ENCODE measurements at places on chromosomes 12 and 14.

DNA sequence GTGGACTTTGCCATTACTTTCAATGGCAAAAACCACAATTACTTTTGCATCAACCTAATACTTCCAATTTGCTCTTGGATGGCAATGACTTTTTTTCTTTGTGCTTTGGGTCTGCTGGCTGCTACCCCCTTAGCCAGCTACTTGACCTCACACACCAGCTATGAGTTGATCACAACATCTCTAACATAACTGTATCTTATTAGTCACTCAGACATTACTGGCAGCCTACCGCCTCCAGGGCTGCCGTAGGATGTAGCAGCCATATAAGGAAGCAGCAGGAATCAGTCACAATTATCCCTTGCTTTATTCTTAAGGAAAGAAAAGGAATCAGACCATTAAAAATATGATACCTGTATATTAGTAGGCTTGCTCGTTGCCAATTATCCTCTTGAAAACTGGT, 260.5 kb downstream of the ADAMTS20 start:
- DNase-seq, result no peak

- no peak for DNase-seq
Measured at GRCh38 chr12:116459916-116460663, 99.1 kb upstream of the MAP1LC3B2 start.

DNA sequence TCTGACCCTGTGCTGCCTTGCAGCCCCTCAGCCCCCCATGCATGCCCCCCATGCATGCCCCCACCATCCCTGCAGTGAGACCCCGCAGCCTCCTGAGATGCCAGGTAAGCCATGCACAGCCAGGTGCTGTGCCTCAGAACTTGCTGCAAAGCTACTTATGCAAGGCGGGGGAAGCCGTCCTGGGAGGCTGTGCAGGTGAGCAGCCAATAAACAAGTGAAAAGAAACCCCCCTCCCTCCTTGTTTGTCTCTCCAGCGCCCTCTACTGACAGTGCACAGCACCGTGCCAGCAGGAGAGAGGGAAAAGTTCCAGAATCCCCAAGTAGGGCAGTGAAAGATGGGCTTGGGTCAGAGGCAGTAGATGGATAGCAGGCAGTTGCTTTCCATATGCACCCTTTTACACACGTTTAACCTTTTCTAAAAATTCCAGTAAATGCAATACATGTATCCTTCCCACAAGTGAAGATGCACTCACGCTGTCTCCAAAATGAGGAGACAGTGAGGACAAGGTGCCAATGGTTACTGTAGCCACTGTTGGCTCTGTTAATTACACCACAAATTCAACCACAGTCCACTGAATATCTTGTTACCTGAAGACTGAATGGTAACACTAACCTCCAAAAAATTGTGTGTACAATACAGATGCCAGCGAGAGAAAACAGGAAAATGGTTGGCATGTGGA, 18.0 kb downstream of the TNFAIP2 start:
- DNase-seq, result no peak

DNA sequence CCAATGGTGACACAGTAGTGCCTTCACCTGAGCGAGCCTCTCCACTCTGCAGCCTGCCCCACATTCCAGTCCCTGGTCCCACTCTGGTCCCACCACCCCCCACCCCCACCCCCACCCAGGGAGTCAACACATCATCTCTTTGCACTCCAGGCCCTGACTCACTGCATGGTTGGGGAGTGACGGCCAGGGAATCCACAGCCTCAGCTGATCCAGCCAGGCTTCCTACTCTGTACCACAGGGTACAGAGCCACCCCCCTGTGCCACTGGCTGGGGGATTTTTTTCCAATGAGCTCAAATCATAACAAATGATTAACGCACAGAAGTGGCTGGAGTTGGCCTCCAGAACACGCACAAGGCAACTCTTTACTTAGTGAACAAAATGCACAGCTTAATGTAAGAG, 233.7 kb downstream of the NTF3 start:
- no peak for DNase-seq

DNA sequence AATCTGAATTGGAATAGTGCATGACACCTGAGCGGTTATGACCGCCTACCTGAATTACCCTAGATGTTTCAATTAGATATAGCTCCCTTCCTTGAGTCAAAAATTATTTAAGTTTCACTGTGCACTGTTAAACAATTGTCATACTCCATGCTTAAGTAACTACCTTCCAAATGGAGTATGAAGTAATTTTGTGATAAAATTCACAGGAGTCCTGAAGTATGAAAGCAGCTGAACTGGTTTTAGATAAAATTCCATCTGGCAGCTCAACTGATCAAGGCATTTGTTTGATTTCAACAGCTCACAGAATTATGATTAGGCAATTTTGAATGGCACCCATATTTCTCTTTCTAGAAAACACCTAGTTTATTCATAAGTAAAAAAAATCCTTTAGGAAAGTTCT, 19.5 kb downstream of the PRICKLE1 start:
- DNase-seq, result no peak

DNA sequence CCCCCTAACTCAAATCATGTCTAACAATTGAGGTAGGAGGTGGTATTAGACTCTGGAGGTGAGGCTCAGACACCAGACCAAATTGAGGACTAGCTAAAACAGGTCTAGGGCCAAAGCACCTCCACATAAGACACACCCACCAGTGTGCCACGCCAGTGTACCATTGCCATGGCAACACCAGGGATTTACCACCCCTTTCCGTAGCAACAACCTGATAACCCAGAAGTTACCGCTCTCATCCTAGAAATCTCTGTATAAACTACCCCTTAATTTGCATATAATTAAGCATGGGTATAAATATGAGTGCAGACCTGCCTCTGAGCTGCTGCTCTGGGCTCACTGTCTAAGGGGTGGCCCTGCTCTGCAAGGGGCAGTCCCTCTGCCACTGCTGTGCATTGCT, 57.4 kb upstream of the PPP2R5C start:
- DNase-seq, result no peak

- DNase-seq, result no peak
Measured at GRCh38 chr14:39863441-39863840, 431.2 kb upstream of the FBXO33 start.

DNA sequence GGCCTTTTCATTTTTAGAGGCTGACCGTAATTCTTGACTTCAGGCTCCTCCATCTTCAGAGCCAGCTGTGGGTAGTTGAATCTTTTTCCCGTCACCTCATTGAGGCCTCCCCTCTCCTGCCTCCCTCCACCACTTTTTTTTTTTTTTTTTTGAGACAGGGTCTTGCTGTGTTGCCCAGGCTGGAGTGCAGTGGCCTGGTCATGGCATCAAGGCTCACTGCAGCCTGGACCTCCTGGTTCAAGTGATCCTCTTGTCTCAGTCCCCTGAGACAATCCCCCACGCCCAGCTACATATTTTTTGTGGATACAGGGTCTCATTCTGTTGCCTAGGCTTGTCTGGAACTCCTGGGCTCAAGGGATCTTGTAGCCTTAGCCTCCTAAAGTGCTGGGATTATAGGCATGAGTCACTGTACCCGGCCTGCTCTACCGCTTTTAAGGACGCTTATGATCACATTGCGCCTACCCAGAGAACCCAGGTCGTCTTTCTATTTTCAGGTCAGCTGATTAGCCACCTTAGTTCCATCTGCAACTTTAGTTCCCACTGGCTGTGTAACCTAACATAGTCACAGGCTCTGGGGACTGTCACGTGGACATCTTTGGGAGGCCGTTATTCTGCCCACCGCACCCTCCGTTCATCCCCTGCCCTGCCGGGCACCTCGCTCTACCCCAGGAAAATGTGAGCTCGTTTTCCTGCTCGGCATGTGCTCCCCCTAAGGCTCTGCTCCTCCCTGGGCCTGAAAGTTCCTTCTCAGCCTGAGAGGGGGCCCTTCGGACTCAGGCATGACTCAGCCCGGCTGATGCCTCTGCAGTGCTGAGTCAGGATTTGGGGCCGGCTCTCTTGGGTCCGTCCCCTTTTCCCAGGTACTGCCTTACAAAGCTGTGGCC, 13.4 kb downstream of the TNFAIP2 start:
- no peak for DNase-seq

DNA sequence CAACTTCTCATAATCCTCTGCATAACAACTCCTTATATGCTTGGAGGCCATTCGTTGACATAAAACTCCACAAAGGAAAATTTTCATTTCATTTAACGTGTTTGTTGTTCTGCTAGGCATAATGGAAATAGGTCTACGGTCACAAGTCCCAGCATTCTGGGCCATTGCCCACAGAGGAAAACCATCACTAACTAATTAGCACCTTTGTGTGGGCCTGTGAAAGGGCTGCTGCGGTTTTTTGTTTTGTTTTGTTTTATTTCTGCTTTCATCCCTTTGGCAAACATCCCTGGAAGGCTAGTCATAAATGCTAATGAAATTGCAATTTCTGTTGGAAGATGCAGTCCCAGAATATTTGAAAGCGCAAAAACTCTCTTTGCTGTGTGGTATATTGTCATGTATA, 180.3 kb downstream of the RMST start:
- DNase-seq, result no peak

DNA sequence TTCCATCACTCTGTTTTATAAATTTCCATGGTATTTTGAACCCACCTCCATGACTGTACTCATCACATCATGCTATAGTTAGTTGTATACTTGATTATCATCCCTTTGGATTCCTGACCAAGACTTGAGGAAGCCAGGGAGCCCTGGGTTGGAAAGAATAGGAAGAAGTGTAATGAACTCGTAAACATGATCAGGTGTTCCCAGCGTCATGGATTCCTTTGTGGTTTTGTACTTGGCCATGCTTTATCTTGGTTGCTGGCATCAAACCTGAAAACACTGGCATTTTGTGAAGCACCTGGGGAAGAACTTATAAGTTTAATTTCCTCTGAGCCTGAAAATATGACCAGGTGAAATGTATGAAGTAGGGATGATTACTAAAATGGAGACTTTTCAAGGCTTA, 76.4 kb downstream of the CHST11 start:
- no peak for DNase-seq

DNA sequence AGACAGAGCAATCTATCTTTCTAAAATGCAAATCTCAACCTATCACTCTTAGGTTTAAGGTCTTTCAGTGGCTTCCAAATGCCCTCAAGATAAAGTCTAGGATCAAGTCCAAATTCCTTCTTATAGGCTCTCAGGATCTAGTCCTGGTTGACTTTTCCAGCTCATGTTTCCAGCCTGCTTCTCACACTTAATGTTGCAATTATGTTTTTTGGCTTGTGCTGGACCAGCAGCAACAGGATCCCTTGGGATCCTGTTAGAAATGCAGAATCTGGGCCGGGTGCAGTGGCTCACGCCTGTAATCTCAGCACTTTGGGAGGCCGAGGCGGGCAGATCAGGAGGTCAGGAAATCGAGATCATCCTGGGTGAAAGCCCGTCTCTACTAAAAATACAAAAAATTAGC, 10.6 kb downstream of the GPR33 start:
- no peak for DNase-seq

DNA sequence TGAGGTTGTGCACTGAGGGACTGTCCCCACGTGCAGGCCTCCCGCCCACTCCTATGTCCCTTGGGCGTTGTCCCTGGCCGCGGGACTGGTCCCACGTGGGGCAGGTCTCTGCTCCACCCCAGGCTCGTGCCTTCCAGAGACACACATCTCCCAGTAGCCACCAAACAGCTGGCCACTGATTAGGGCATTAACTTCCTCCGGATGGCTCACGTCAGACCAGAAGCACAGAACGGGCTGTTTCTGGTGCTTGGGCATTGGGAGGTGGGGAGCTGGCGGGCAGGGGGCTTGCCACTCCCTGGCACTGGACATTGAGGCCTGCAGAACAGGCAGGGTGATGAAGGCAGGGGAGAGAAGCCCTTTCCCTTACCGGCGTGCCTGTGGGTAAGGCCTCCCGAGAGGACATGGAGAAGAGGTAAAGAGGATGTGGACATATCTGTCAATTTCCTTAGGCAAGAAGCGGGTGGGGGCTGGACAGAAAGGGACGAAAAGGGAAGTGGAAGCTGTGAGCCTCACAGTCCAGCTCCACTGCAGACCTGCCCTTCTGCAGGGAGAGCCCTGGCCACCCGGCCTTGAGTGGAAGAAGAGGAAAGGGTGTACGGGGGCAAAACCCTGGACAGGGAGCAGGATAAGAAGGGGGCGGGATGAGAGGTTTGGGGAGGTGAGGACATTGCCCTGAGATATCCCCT, 101.2 kb downstream of the NINJ2 start:
- no peak for DNase-seq

GRCh38 chr12:12436831-12437345, 80.0 kb downstream of the BORCS5 start:
- DNase-seq, result no peak

- DNase-seq, result no peak
Measured at GRCh38 chr12:80352474-80352873, 91.6 kb upstream of the PTPRQ start.
